ENCODE measurements at places on chromosomes 2 and 18. TPM values are rescaled to one million over a fixed set of nuclear protein-coding genes. Genes with fewer than 3 reads are reported as not detected.

The TUBA3E gene
- not detected for total RNA-seq

The CACNB4 gene
- total RNA-seq: 0.43 TPM

GRCh38 chr18:78165525-78165924 lies 814.1 kb upstream of the SALL3 start:
- DNase-seq: no peak

The ACKR3 gene
- total RNA-seq: not detected

All from fibroblast of villous mesenchyme (primary cell).